Coronary artery (tissue), 2 donors: ENCODE measurements at places on chromosomes 2 and 18.

- DNase-seq, result peak; percentile 79
These were observed 60.3 kb downstream of the STEAP3 start for GRCh38 chr2:119283873-119284331.

DNA sequence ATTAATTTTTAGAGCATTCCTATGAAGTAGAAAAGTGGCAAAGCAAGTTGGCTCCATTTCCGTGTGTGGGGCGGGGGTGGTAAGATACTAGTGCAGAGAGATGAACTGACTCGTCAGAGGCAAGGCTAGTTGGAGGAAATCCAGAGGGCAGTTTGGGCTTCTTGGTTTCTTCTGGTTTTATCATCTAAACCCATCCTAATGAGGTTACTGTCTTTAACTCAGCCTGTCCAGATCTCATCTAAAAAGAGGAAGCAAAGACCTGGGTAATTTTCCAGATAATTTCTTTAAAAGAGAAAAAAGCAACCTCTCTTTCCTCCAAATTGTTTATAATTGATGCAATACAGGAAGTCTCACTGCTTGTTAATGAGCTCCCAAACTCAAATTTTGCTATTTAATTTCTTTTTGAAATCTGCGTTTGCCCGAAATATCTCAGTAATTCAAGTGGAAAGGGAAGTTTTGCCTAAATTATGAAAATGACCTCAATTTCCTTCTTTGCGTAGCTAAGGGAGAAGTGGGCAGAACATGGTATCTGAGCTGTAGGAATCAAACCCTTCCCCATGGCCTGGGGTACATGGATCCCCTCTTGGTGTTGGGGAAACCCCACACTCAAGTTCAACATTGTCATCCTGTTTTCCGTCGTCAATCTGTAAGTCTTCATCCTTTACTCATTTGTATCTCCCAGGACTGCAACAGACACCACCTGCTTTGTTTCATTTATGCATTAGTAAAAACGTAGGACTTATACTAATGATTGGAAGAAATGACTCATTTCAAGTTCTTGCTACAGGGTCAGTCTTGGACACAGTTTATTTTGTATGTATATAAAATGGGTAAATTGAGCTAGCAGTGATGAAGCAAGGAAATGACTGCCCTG lies 89.1 kb upstream of the KLF7 start:
- DNase-seq, result no peak

GRCh38 chr2:52416340-52416739 lies 1351.3 kb upstream of the CHAC2 start:
- no peak for DNase-seq

GRCh38 chr2:101125374-101125773 lies 25.8 kb downstream of the TBC1D8 start:
- no peak for DNase-seq

DNA sequence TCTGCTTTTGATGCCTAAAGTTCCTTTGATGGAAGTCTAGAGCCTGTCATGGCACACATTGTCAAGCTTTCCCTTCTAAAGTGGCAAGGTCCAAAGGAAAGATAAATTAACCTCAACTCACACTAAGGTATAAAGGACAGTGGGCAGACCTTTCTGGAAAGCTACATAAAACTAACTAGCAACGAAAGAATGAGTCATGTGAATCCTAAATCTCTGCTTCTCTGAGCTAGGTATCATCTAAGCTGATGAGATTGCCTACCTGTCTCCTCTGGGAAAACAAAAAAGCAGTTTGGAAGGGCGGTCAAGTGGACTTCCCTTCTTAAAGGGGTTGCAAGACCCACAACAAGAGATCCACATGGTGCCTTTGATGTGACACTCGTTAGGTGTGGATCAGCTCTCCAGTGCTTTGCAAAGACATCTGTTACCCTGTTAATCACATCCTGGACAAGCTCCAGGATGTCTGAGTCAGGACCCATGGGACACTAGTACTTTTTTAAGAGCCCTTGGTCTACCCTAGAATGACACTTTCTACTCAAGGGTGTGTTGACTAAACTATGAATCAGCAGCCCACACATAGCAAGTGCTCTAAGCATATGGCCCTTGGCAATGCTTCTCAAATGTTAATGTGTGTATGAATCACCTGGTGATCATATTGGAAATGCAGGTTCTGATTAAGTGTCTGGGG lies 173.5 kb downstream of the ALK start:
- DNase-seq, result no peak

DNA sequence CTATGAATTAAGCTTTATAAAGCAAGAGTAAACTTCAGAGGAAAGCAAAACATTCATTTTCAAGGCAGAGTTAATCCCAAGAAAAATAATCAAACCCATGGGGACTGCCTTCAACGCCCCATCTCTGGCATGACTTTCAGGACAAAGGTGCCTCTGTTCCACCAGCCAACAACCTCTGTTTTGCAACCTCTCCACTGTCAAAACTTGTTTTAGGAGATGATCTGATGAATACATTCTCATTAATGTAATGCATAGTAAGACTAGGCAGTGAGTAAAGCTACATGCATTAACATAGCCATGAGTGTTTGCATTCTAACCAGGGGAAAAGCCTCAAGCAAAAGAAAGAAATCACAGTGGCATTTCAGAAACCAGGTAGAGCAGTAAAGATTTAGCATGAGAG lies 357.0 kb downstream of the FBXO15 start:
- no peak for DNase-seq

DNA sequence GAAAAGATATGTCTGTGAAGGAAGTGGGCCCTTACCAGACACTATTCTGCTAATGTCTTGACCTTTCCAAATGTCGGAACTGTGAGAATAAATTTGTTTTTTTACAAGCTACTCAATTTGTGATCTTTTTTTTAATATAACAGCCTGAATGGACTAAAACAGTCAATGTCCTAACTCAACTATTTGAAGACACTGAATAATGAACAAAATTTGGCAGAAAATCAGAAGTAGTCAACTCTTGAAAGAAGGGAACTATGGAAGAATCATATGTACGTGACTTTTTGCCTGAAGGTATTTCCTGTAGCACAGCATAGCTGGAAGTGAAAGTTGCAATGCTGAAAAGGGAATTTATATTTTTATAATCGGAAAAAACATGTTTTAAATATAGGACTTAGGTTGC lies 351.8 kb upstream of the TFPI start:
- no peak for DNase-seq

DNA sequence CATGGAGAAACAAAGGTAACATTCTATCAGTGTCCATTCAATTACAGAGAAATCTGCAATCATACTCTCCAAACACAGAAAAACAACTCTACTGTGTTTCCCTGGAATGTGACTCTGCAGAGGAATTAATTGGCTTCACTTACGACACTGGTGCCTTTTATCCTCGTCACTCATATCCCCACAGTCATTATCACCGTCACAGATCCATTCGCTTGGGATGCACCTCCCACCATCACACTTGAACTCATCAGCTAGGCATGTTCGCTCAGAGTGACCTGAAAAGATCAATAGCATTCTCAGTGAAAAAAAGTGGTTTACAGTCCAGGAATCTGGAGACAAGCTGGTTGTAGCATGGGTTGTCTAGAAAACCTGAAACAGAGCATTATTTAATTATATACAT lies 124.3 kb downstream of the DHRS9 start:
- DNase-seq, result no peak

GRCh38 chr2:72165792-72166191 lies 18.1 kb upstream of the CYP26B1 start:
- DNase-seq, result no peak

DNA sequence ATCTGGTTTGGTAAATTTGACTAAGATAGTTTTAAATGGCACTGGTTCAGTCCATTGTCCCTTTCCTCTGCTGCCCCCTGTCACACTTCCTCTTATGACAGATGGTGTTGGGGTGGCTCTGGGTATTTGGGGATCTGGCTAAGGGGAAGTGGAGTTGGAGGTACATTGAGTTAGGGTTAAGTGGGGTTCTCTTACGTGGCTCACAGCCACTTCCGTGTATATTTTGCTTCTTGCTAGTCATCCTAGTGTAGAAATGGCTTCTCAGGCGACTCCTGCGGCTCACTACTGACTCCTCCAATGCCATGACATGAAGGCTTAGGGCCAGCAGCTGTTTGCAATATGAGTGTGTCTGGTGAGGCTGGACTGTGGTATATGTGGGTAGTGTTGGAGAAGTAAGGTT lies 187.0 kb downstream of the HAUS1 start:
- DNase-seq, result no peak

GRCh38 chr2:72949642-72950041 lies 32.3 kb downstream of the EMX1 start:
- no peak for DNase-seq

DNA sequence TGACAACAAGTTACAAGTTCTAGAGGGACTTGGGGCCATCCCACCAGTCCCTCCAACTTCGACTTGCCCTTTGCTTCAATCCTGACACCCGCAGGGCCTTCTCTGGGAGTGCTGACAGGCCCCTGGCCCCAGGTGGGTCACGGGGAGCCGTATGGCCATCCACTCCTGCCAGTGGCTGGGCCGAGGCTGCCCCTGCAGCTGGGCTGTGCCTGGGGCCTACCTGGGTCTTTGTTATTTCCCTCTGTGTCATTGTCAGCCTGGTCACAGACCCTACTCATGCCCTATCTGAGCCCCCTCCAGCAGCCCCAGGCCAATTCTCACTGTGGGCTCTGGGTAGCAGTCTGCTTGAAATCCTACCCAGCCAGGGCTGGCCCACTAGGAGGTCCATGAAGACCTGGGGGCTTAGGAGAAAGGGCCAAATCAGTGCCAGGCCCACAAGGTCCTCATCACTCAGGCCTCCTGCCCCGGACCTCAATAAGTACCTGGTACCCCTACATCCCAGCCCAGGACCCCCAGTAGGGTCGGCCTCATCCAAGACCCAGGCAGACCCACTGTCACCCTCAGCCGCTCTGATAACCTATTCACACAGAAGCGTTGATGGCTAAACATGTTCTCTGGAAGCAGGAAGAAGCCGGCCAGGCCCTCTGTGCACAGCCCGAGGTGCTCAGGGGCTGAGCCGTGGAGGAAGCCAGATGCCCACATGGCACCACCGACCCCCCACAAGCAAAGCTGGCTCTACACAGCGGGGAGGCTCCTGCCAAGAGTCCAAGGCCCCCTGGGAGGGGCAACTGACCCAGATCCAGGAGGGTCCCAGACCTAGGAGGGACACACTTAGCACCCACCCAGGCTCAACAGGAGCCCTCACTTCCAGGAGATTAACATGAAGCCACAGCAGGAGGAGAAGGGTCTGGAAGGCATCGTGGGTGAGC lies 57.7 kb downstream of the BIN1 start:
- peak; percentile 65 for DNase-seq

GRCh38 chr18:41659438-41660130 lies 295.4 kb upstream of the PIK3C3 start:
- no peak for DNase-seq

DNA sequence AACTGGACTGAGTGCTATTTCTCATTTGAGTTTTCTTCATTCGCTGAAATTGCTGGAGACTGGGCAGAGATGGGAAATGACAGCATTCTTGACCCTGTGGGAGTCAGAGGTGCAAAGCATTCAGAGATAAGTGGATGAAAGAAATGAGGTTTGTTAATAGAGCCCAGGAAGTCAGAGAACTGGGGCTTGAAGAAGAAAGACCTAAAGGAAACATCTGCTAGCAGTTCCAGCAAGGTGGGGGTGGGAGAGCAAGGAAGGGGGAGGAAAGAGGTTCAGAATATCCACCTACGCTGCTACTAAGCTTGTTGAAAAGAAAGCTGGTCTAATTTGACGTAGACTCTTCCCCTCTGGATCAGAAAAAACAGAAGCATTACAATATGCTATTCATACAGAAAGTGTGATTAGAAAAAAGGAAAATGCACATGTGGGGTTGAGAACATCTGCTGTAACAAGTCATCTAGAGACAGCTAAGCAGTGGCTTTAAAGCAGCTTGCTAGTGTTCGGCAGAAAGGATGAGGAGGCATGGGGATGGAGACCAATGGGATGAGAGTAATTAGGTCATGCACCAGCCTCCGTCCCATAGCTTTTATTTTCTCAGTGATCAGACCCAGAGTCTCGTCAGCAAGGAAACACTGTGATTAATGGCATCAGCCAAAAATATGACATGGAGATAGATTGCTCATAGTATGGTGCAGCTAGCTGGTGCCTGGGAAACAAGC lies 29.7 kb downstream of the NAB1 start:
- DNase-seq, result no peak

DNA sequence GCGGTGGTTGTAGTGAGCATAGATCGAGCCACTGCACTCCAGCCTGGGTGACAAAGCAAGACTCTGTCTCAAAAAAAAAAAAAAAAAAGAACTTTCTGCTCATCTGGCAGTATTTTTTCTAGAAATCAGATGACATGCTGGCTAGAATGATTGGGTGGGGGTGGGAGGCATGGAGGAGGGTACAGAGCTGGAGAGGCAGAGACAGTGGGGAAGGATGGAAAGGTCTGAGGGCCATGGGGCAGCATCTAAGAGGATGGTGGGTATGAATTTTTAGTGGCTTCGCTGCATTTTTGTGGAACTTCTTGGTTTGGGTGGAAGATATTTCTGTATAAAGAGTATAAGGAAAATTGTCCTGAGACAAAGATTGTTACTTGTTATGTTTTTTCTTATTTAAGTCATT lies 23.3 kb downstream of the ARMC9 start:
- DNase-seq, result no peak

DNA sequence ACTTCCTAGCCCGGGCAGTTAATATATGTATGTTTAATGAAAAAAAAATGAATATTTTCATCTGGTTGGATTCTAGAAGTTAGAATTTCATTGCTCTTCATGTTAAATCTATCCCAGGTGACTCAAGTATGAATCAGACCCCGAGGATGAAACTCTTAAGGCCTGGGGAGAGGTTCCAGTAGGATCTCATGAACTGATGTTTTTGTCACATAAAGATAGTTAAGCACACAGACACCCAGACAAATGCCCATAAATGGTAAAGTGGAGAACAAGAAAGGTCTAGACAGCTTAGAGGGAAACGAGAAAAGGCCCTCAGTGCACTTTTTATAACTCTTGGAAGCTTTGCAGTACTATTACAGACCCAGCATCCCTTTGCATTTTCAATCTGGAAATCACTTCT lies 114.1 kb downstream of the RIF1 start:
- DNase-seq, result no peak

GRCh38 chr2:2050446-2050845 lies 280.6 kb downstream of the MYT1L start:
- DNase-seq, result no peak

DNA sequence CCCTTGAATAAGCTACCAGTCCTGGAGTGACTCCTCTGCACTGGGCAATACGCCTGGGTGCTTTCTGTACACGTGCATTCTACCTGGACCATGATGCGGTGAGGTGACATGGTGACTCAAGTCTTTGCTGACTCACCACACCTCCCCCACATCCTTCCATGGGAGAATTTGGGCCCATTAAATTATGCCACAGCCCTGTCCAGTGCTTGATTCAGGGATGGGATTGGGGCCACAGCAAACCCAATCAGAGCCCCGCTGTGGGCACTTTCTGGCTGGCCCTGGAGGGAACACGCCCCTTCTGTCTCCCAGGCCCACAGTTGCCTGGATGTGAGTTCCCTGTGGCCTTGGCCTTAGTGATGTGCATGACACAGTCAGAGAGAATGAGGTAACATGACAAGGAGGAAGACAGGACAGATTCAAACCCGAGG lies 86.9 kb downstream of the LRRC30 start:
- DNase-seq, result no peak

- no peak for DNase-seq
These were observed at the start of gene GRB14 for GRCh38 chr2:164620873-164621763. TSS of gene GRB14 (minus strand) at chr2:164621482. CDS start at chr2:164621309, 173 bp downstream.
